Ascending aorta (tissue), 2 donors: ENCODE measurements at places on chromosomes 2 and 18.

DNA sequence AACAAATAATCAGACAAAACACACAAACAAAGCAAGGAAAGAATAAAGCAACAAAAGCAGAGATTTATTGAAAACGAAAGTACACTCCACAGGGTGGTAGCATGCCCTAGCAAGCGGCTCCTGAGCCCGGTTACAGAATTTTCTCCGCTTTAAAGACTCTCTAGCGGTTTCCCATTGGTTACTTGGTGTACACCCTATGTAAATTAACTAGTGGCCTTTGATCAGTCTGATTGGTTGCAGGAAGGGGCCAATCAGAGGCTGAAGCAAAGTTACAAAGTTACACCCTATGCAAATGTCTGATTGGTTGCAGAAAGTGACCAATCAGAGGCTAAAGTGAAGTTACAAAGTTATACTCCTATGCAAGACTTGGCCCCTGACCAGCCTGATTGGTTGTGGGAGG, 242.9 kb downstream of the LDLRAD4 start:
- no peaks in the 10 kb centered on the region for H3K36me3 ChIP-seq
- no peak overlapping the region for H3K4me3 ChIP-seq
- H3K4me1 ChIP-seq, result peaks cover 11% of the 10 kb centered on the region
- H3K27me3 ChIP-seq, result no peaks in the 10 kb centered on the region
- DNase-seq, result no peak
- no peak overlapping the region for H3K27ac ChIP-seq

DNA sequence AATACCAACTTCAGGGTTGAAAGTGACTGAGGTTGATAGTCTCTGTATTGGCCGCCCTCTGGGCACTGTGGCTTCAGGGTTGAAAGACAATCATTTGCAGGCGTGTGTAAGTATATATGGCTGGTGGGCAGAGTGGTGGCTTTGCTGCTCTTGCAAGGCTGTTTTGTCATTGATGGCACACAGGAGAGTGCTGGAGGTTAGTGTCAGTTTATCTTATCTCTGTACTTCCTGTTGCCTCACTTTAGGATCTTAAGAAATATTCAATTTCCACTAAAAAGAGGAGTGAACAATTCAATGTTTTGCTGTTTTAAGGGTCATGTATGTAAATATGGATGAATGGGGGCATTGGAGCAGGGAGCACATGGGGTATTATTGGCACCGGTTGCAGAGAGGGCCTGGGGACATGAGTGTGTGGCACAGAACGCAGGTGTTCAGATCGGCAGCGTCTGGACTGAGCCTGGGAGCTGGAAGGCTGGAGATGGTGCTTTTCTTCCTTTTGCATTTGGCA, 51.5 kb downstream of the NCK2 start:
- peaks cover 49% of the 10 kb centered on the region for H3K4me1 ChIP-seq
- no peaks in the 10 kb centered on the region for H3K27me3 ChIP-seq
- no peaks in the 10 kb centered on the region for H3K36me3 ChIP-seq
- no peak for DNase-seq
- no peak overlapping the region for H3K4me3 ChIP-seq
- H3K27ac ChIP-seq, result no peak overlapping the region

DNA sequence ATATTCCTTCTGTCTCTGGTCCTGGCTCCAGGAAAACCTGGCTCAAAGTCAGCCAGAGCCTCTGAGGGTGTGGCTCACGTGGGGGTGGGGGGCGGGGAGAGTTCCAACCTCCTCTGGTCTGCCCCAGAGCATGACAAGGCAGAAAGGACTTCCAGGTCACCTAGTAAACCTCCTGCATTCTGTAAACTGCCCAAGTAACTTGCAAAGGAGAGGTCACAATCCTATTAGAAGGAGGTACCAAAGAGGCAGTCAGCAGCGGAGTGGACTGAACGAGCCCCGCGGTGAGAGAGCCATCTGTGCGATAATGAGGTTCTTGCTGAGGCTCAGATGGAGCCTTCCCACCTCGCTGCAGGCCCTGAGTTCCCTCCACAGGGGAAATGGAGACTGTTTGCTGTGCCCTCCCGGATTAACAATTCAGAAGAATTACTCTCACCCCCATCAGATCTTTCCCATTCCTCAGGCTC, 58.9 kb upstream of the GATA6 start:
- no peak overlapping the region for H3K27ac ChIP-seq
- H3K4me1 ChIP-seq, result no peaks in the 10 kb centered on the region
- H3K4me3 ChIP-seq, result no peak overlapping the region
- no peak for DNase-seq
- H3K27me3 ChIP-seq, result no peaks in the 10 kb centered on the region

DNA sequence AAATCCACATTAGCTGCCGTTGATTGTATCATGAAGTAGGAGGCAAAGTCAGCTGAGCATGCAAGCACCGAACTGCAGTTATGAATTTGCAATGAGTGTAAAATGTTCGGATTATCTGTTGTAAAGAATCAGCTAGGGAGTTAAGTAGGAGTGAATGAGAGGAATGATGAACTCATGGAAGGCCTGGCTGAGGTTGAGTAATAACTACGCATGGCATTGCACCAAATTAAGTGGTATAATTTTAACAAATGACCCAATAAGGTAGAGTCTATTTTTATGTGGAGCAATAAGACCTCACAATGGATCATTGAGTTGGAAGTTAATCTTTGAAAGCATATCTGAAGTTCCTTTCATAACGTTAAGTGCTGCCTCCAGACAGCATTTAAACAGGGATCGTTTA, 288.2 kb upstream of the CHST9 start:
- H3K4me3 ChIP-seq, result no peak overlapping the region
- no peaks in the 10 kb centered on the region for H3K36me3 ChIP-seq
- no peaks in the 10 kb centered on the region for H3K27me3 ChIP-seq
- H3K27ac ChIP-seq, result no peak overlapping the region
- no peak for DNase-seq

GRCh38 chr2:96342085-96342484, 6.5 kb downstream of the NCAPH start:
- no peak for DNase-seq
- H3K27me3 ChIP-seq, result no peaks in the 10 kb centered on the region
- no peaks in the 10 kb centered on the region for H3K36me3 ChIP-seq
- H3K4me1 ChIP-seq, result no peaks in the 10 kb centered on the region

DNA sequence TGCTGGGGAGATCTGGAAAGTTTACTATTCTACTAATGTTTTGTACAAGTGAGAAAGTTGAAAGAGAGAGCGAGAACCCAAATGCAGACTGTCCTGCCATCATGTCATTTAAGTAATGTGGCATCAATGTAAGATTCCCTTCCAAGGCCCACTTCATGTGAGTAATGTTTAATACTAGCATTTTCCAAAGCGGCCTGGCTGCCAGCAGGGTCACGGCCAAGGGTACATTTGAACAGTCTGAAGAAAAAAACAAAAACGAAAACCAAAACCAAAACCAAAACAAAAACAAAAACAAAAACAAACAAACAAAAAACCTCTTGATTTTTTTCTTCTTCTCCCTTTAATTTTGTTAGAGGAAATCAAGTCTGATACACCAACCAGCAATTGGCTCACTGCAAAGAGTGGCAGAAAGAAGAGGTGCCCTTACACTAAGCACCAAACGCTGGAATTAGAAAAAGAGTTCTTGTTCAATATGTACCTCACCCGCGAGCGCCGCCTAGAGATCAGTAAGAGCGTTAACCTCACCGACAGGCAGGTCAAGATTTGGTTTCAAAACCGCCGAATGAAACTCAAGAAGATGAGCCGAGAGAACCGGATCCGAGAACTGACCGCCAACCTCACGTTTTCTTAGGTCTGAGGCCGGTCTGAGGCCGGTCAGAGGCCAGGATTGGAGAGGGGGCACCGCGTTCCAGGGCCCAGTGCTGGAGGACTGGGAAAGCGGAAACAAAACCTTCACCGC, 2.2 kb downstream of the HOXD10 start:
- H3K27me3 ChIP-seq, result peaks cover 35% of the 10 kb centered on the region
- H3K36me3 ChIP-seq, result no peaks in the 10 kb centered on the region
- DNase-seq, result no peak
- no peak overlapping the region for H3K4me3 ChIP-seq
- no peak overlapping the region for H3K27ac ChIP-seq

- DNase-seq, result no peak
- no peaks in the 10 kb centered on the region for H3K27me3 ChIP-seq
- no peak overlapping the region for H3K27ac ChIP-seq
- no peaks in the 10 kb centered on the region for H3K36me3 ChIP-seq
- no peak overlapping the region for H3K4me3 ChIP-seq
Observed at GRCh38 chr2:177328056-177328455, 63.5 kb upstream of the NFE2L2 start.

DNA sequence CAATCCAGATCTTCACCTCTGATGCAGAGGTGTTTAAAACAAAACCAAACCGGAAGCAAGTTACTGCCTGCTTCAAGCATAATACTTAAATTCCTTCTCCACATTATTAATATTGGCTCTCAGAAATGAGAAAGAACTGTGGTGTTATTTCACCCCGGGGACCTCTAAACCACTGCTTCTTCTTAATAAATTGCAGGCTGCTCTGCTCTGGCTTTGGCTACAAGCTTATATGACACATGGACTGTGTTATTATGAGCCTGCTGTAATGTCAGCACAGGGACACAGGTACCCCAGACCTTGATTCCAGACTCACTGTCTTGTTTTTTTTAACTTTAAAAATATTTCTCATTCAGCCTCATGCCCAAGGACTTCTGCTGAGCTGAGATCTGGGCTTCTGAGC, 45.1 kb downstream of the ST6GAL2 start:
- no peak for DNase-seq
- peaks cover 45% of the 10 kb centered on the region for H3K4me1 ChIP-seq
- peaks cover 15% of the 10 kb centered on the region for H3K36me3 ChIP-seq
- peak overlapping the region; percentile 75 for H3K27ac ChIP-seq
- H3K4me3 ChIP-seq, result no peak overlapping the region
- no peaks in the 10 kb centered on the region for H3K27me3 ChIP-seq

- H3K4me3 ChIP-seq, result no peak overlapping the region
- no peak for DNase-seq
- no peak overlapping the region for H3K27ac ChIP-seq
- H3K36me3 ChIP-seq, result no peaks in the 10 kb centered on the region
- no peaks in the 10 kb centered on the region for H3K4me1 ChIP-seq
Observed at GRCh38 chr2:138602166-138602460, 100.5 kb downstream of the SPOPL start.

DNA sequence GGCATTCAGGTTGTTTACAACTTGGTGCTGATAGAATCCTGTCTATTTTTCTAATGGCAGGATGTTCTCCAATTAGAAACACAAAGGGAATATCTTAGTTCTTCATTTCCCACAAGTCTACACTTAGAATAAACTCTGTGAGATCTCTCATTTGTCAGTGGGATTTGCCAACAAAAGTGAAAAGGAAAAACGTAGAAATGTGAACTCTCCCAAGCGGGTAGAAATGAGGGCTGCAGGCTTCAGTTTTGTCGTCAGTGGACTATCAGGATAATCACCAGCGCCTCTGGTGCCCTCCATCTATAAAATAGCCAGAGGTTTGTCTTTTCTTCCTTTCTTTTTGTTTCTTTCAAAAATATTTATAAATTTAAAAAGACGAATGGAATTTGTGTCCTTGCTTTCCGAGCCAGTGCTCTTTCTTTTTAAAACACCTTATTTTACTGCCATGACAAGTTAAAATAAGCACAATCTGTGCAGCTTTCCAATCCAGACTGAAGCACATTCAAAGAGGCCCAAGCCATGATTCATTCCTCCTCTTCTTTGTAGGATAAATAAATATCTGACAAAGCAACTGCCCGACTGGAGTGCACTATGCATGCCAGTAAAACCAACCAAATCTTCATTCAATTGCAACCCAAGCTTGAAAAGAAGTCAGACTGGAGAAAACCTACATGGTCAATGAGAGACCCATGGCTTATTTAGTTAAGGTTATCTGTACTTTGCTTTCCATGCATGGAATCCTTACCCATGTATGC, 185.8 kb downstream of the ANKRD44 start:
- no peaks in the 10 kb centered on the region for H3K27me3 ChIP-seq
- peaks cover 15% of the 10 kb centered on the region for H3K4me1 ChIP-seq
- peaks cover 10% of the 10 kb centered on the region for H3K36me3 ChIP-seq
- DNase-seq, result no peak

- no peak overlapping the region for H3K27ac ChIP-seq
- DNase-seq, result no peak
- H3K36me3 ChIP-seq, result no peaks in the 10 kb centered on the region
- H3K27me3 ChIP-seq, result no peaks in the 10 kb centered on the region
- no peaks in the 10 kb centered on the region for H3K4me1 ChIP-seq
Observed at GRCh38 chr2:11074246-11074820, 80.9 kb upstream of the SLC66A3 start.

DNA sequence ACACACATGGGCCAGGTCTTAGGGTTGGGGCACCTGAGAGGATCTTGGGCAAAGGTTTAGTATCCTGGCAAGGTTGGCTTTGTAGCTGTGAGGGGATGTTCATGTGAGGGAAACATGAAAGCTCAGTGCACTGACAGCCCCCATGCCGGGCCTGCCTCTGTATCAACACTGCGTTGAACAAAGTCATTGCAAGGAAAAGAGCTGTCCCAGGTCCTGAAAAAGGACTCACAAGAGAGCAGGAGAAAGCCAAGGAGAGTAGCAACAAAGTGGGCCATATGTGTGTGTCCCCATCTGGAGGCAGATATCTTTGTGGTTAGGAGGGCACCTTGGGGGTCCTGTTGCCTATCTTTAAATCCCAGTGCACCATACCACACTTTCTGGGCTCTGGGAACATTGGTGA, 237.8 kb upstream of the THSD7B start:
- H3K27ac ChIP-seq, result no peak overlapping the region
- H3K4me3 ChIP-seq, result no peak overlapping the region
- no peaks in the 10 kb centered on the region for H3K36me3 ChIP-seq

- peaks cover 5% of the 10 kb centered on the region for H3K36me3 ChIP-seq
- H3K4me1 ChIP-seq, result peaks cover 59% of the 10 kb centered on the region
- no peaks in the 10 kb centered on the region for H3K27me3 ChIP-seq
- peak overlapping the region; percentile 93 for H3K27ac ChIP-seq
Observed at GRCh38 chr2:216690853-216691741, 4.3 kb downstream of the IGFBP5 start.
